Stimulated activated CD8-positive, alpha-beta memory T cell treated with anti-CD3 and anti-CD28 coated beads, Interleukin-2, amount 100 ng/mL, for 1 hour (primary cell): ENCODE measurements at places on chromosomes 13 and 19.

- DNase-seq, result no peak
These were observed 51.8 kb downstream of the TSSK6 start for GRCh38 chr19:19463348-19464117.

DNA sequence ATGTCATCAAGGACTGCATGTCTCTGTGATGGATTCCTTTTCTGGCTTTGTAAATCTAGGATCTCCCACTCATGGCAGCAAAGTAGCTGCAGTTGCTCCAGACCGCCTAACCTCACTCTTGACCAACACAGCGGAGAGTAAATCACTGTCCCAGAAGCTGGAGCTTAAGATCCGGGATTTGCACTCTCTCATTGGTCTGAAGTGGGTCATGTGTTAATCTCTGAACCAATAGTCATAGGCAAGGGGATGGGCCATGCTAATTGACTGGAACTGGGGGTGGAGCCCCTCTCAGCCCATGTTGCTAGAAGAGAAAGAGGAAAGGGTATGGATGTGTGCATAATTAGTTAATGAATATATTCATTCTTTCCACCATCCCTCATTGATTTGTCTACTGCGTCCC is 34.0 kb downstream of the VAV1 start:
- no peak for DNase-seq

DNA sequence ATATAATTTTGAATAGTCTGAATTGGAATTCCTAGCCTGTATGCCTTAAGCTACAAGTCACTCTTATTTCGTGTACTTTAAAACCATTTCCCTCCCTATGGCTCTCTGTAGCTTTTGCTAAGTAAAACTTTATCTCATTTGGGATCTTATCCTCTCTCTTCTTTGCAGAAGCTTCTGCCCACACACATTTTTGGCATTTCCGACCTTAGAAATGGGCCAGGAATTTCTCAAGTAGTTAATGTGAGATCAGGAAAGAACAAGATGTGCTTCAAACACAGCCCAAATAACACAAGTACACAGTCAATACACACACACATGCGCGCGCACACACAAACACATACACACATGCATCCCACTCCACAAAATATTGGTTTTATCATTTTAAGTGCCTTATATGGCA is 931.0 kb upstream of the MIR17HG start:
- no peak for DNase-seq

DNA sequence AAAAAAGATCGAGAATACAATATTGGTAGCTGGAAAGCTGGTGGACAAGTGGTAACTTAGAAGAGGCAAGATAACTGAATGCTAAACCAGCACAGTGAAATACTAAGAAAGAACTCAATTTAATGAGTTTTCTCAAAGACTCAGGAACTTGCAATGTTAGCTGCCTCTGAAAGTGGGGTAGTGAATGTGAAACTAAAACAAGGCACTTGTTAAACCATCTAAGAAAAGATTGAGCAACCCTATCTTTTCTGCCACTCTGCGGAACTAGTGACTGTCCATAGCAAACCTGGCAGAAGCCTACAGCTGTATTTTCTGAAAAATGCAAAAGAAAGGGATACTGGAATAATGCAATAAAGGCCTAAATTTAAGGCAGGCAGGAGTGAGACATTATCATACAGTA is 1574.4 kb upstream of the PRR20A start:
- no peak for DNase-seq

DNA sequence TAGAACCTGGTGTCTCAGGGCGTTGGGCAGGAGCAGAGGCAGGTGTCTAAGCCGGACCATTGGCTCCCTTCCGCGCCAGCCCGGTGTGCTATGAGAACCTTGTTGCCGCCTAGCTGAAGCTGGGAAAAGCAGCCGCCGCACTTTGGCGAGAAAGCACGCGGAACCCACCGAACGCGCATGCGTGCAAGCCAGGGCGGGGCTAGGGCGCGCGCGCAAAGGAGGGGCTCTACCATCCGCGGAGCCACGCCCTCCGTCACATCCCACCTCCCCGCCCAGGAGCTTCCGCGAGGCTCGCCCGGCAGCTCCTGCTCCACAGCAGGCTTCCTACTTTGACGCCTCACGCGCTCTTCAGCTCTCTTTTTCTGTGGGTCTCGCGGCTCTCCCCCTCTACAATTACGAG is 51.3 kb downstream of the WDR87 start:
- no peak for DNase-seq

GRCh38 chr19:3262362-3262761 is 37.9 kb downstream of the CELF5 start:
- no peak for DNase-seq

DNA sequence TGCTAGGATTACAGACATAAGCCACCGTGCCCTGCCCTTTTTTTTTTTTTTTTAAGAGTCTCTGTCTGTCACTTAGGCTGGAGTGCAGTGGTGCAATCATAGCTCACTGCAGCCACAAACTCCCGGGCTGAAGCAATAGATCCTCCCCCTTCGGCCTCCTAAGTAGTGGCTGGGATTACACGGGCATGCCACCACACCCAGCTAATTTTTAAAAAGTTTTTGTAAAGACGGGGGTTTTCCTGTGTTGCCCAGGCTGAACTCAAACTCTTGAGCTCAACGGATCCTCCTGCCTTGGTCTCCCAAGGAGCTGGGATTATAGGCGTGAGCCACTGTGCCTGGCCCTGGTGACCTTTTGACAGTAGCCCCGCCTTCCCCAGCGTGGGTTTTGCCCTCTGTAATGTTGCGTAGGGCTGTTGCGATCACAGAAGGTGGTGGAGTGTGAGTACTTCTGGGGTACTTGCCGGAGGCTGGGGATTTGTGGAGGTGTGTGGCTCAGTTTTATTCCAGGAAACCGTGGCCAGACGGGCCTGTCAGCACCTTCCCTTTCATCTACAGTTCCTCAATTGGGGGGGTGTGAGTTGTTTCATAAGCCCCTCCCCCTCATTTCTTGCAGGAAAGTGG is 11.6 kb upstream of the RETN start:
- no peak for DNase-seq

DNA sequence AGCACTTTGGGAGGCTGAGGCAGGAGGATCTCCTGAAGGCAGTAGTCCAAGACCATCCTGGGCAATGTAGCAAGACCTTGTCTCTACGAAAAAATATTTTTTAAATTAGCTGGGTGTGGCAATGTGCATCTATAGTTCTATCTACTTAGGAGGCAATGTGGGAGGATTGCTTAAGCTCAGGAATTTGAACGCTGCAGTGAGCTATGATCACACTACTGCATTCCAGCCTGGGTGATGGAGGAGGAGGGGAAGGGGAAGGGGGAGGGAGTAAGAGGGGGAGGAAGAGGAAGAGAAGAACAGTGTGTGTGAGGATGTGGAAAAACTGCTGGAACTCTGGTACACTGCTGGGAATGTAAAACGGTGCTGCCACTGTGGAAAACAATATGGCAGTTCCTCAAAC is 9.2 kb upstream of the CLIP3 start:
- DNase-seq, result no peak

DNA sequence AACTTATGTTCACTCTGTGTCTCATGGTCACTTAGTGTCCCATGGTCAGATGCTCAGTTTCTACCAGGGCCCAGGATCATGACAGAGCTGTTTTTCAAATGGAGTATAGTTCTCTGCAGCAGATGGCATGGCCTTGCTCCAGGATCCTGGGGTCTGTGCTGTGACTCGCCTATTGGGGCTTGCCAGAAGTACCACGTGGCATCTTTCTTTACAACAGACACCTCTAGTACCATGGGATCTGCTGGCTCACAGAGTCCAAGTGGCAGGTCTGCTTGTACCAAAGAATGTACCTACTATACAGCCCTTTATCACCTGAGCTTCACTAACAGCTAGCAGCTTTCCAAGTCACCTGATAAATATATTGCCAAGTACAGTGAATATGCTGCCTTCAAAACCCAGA is 6.0 kb upstream of the RNF6 start:
- DNase-seq, result no peak

GRCh38 chr19:11205939-11206570 is 8.7 kb upstream of the KANK2 start:
- DNase-seq, result no peak

- no peak for DNase-seq
These were observed 109.2 kb downstream of the HSPH1 start for GRCh38 chr13:31052478-31052877.

DNA sequence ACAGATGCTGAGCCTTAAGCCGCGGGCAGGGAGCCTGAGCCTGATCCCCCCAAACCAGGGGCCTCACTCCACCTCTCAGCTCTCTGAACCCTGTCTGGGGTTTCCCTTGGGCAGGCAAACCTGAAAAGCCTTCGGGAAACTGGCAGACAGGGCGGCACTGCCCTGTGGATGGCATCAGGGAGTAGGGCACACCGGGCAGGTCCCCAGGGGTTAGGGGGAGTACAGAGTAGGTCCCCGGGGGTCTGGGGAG is 9.7 kb downstream of the MKNK2 start:
- no peak for DNase-seq
